Activated CD4-positive, alpha-beta T cell treated with anti-CD3 and anti-CD28 coated beads, Interleukin-2, Interleukin-6, amounts not matched to agents 100 ng/mL and 50 ng/mL, durations not matched to agents 16 hours and 8 hours (primary cell): ENCODE measurements at places on chromosomes 7 and 10.
A peak's percentile ranks its signal among the peaks of the same experiment; 100 is the strongest.

DNA sequence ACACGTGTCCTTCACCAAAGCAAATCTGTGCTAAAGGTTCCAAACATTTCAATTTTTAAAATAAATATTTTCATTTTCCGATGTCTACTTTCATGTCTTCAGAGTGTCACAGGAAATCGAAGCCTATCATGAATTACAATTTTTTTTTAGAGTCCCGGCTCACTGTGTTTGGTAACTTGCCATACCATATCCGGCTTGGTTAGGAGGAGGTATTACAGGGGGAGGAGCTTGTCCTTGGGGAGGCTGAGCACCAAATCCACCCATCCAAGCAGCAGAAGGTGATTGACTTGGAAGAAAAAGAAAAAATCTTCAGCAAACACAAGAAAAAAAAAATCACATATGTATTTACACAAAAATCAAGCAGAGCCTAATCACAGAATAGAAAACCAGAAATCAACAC is 21.3 kb downstream of the TIAL1 start:
- peak; percentile 48 for DNase-seq

- DNase-seq = no peak
These were observed 21.3 kb downstream of the YKT6 start for GRCh38 chr7:44222074-44222473.

- peak; percentile 69 for DNase-seq
These were observed 127.8 kb upstream of the ZNF746 start for GRCh38 chr7:149625340-149625946.

GRCh38 chr10:129971381-129972144 is 7.5 kb upstream of the EBF3 start:
- peak; percentile 58 for DNase-seq
